NCI-H526 (cell line): ENCODE measurements at places on chromosomes 3 and 15.
A peak's percentile ranks its signal among the peaks of the same experiment; 100 is the strongest.

GRCh38 chr3:114718898-114719210 is 425.0 kb downstream of the TIGIT start:
- no peak for DNase-seq

GRCh38 chr3:46378426-46378942 is 7.7 kb downstream of the CCR5 start:
- DNase-seq, result no peak

DNA sequence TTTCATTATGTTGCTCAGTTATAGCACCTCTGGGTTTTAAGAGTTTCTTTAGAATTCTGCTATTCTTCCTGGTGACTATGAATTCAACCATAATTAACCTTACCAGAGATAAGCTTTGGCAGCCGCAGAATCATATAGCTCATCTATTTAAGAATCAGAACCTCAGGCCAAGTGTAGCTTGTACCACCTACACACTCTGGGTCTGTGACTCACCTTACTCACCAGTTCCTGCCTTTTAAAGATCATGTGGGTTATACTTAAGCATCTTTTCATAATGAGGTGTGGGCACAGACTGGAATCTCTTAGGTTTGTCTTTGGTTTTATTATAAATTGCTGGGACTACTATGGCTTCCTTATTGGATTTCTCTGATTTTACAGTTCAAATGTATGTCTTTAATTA is 21.9 kb downstream of the CDV3 start:
- no peak for DNase-seq

GRCh38 chr3:183504597-183504996 is 50.9 kb downstream of the KLHL6 start:
- no peak for DNase-seq

GRCh38 chr3:118587847-118588246 is 446.8 kb downstream of the IGSF11 start:
- no peak for DNase-seq

- no peak for DNase-seq
Observed at GRCh38 chr3:177429079-177429478, 231.8 kb upstream of the TBL1XR1 start.

DNA sequence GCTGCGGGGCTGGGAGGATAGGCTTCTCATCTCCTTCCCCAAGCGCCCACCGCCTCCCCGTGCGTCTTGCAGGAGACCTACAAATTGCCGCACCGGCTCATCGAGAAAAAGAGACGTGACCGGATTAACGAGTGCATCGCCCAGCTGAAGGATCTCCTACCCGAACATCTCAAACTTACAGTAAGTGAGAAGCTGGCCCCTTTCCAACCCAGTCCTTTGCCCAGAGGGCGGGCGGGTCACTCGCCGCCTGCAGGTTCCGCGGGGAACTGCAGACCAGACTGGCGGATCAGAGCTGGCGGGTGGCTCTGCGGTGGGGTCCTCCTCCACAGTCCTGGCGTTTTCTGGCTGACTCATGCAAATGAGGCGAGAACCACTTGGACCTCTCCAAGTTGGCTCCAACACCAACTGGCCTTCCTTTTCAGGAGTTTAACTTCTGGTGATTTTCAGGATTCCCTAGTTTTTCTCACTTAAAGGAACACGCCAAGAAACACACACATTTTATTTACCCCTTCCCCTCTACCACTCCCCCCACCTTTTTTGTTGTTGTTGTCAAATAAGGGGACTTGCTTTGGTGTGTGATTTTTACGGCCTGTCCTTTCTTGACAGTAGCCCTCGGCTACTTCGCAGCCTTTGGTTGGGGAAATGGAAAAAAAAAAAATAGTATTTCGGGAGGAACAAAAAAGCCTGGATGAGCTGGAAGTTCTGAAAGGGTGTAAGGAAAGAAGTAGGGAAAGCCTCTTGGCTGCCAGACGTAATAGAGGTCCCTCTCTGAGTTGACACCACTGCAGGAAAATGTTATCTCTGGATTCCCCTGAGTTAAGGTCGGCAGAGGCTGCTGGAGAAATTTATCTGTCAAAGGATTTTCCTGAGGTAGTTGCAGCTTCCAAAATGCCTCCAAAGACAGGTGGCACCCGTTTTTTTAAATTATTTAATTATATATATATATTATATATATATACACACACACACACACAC is 1.3 kb downstream of the BHLHE40 start:
- DNase-seq, result peak; percentile 32

DNA sequence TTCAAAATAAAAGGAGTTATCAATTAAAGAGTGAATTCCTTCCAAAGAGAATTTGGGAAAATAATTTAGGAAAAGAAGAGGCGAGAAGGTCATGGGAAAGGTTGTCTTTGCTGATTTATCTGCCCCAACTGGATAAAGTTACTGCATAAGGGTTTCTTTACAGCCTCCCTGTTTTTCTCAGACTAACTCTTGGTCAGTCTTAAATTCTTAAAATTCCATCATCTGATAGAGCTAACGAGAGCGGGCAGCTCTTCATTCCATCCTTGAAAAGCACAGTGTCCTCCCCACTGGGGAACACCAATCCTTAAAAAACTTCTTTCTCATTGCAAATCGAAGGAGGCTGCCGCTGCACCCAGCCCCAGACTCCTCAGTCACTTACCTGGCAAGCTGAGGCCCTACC is 107.2 kb downstream of the PGPEP1L start:
- no peak for DNase-seq

DNA sequence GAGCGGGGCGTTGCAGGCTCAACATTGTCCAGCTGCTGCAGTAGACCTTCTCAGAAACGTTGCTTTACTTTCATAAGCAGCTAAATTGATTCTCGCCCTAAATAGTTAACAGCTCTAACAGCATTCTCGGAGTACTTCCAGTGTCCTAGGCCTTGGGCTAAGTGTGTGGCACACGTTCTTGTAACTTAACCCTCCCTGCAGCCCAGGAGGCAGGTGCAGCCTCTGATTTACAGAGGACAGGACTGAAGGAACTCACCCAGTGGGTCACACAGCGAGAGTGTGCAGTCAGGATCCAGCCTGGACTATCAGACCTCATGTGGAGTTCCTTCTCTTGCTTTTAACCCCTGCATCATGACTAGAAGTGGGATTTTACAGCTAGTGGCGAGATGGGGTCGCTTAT is 312.8 kb upstream of the C2CD4B start:
- no peak for DNase-seq

GRCh38 chr3:186035277-186035676 is 73.6 kb downstream of the ETV5 start:
- DNase-seq, result no peak

- DNase-seq, result no peak
Observed at GRCh38 chr15:36798366-36798765, 218.9 kb downstream of the CDIN1 start.

GRCh38 chr3:14262212-14262611 is 83.6 kb downstream of the LSM3 start:
- no peak for DNase-seq

- DNase-seq, result no peak
Observed at GRCh38 chr3:111277226-111277625, 205.6 kb downstream of the NECTIN3 start.

- no peak for DNase-seq
Observed at GRCh38 chr3:183943739-183944138, 59.1 kb upstream of the PARL start.
